Stimulated activated CD8-positive, alpha-beta memory T cell treated with anti-CD3 and anti-CD28 coated beads, Interleukin-15, amount 100 ng/mL, for 1 hour (primary cell): ENCODE measurements at places on chromosomes 5 and 9.

DNA sequence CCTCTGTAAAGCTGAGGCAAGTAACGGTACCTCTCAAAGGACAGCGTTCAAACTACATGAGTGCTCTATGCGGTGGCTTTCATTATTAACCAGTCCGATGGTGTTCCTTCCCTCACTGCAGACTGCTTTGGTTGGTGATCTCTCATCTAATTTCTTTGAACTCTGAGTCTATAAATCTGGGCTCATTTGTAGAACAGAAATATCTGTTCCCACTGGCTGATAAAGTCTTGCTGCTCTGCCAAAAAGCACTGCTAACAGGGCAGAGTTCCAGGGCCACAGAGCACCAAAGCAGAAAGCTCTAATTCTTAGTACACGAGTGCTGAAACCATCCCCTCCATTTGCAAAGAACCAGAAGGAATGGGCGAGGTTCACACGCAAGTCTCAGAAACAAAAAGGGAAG is 81.9 kb downstream of the MED27 start:
- DNase-seq, result no peak

- no peak for DNase-seq
Observed at GRCh38 chr5:98982880-98983279, 54.1 kb upstream of the CHD1 start.

- no peak for DNase-seq
Observed at GRCh38 chr5:40871177-40871576, 30.0 kb downstream of the CARD6 start.

DNA sequence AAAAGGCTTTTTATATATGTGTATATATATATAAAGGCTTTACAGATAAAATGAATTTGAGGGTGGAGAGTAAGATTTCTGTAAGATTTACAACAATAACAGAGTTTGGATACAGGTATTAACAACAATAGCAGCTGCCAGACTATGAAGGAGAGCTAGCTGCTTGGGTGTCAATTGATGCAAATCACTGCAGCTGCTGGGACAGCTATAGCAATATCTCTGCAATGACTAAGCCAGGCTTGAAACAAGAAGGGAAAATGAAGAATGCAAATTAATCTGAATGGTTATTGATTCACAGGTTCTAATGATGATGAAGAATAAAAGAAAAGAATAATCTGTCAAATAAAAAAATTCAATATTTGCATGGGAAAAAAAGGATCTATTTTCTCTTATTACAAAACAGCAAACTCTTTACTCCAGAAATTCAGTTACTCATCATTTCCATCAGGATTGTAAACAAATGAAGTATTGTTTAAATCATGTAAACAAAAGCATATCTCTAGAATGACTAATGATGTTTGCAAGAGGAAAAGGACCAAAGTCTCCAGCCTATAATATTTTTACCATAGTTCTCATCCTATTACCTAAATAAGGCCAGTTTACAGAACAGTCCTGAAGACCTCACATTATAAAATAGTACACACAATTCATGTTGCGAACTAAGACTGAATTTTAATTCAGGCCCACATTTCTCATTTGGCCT is 219.0 kb downstream of the HTR1A start:
- DNase-seq, result no peak

DNA sequence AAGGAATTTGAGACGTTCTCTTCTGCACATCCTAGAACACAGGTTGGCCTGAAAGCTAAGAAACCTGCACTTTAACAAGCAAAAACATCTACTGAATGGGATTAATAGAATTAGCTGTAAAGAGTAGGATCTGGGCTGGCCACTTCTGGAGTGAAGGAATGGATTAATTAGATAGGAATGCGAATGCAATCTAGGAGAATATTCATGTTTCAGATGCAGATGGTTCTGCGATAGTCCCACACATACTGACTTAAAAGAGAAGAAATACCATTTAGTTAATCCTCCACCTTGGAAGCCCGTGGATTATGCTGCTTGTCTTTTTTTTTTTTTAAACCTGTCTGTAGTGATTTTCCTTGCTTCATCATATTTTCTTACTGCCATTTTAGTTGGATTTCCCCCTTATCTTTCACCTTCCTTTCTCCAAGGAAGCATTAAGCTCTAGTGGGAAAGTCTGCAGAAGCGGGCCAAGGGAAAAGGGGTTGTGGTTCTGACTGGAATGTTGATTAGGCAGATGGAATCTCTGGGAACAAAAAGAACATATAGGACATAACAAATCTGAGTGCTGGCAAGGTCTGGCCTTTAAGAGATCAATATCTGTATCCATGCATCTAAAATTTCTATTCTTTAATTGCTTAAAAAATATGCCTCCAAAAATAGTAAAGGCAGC is 152.4 kb downstream of the ALDH1A1 start:
- DNase-seq, result no peak

GRCh38 chr9:120187758-120188157 is 392.2 kb downstream of the CDK5RAP2 start:
- DNase-seq, result no peak

DNA sequence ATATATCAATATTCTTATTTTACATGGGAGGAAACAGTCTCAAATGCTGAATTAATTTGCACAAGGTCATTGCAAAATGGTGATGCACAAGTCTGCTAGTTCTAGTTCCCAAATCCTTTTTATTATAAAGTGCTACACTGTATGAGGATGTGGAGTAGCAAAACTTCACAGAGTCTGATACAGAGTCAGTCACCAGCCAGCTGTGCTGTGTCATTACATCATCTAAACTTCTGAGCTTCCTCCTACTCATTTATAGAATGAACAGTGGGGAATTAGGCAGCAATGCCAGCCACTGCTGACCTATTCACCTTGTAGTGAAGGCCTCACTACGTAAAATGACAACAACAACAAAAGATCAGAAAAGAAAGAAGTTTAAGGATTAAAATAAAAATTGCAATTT is 357.8 kb downstream of the TMEM167A start:
- DNase-seq, result no peak

GRCh38 chr9:72144756-72145492 is 4.3 kb upstream of the GDA start:
- no peak for DNase-seq

GRCh38 chr9:134944351-134944802 is 26.7 kb upstream of the FCN1 start:
- no peak for DNase-seq

- DNase-seq, result no peak
Observed at GRCh38 chr5:42851481-42851880, 39.8 kb upstream of the SELENOP start.

DNA sequence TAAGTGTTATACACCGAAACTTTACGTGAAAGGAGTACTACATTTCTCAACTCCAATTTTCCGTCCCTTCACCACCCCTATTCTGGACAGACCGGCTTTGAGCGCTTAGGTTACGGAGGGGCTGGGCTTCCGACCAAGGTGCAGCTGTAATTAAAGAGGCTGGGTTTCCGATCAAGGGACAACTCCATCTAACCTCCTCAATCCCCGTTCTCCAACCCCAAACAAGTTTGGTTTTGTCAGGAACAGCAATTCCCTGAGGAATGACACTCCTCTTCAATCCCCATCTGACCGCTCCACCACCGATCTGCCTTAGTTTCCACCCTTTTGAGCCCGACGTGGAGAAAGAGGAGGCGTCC is 577 bp downstream of the TUT7 start:
- DNase-seq, result no peak

DNA sequence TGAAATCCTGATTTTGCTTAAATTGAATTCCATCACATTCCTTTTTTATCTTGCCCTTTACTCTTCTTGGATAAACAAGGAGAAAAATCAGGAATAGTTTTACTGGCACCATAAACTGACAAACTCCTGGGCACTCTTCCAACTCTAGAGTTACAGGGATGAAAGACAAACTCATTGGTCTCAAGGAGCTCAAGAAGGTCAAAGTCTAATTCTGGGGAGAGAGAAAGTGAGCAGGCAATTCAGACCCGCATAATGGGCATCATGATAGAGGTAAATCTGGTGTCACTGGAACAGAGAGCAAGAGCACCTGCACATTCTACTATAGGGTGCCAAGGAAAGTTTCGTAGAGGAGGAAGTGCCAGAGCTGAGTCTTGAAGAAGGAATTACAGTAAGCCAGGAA is 64.8 kb downstream of the GRIN3A start:
- no peak for DNase-seq

- DNase-seq, result no peak
Observed at GRCh38 chr9:35464141-35465025, 25.5 kb upstream of the RUSC2 start.

GRCh38 chr9:113525205-113525604 is 61.7 kb downstream of the RGS3 start:
- no peak for DNase-seq

- DNase-seq, result peak; percentile 74
Observed at GRCh38 chr9:37913480-37914153, 9.7 kb upstream of the SLC25A51 start.

GRCh38 chr5:145983446-145983845 is 47.1 kb downstream of the SH3RF2 start:
- DNase-seq, result no peak

- DNase-seq, result no peak
Observed at GRCh38 chr9:136975644-136976043, 1.7 kb upstream of the PTGDS start.

GRCh38 chr9:27142299-27142930 is 33.4 kb downstream of the TEK start:
- no peak for DNase-seq

GRCh38 chr9:135155396-135155795 is 67.9 kb downstream of the OLFM1 start:
- DNase-seq, result no peak

DNA sequence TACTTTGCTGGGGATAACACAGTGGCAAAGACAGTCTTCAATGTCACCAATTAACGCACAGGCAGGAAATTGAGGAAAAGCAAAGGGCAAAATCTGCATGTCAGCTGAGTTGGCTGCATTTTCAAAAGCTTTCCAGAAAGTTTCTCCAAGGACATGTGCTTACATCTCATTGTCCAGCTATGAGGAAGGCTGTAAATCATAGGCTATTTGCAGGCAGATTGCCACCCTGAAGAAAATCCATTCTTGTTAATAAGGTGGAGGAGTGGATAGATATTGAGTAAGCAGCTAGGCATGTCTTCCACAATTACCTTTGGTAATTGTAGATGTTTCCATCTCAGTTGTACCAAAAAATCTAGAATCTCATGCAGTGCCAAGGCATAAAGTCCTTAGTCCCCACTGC is 278.0 kb upstream of the NUDT12 start:
- DNase-seq, result no peak

DNA sequence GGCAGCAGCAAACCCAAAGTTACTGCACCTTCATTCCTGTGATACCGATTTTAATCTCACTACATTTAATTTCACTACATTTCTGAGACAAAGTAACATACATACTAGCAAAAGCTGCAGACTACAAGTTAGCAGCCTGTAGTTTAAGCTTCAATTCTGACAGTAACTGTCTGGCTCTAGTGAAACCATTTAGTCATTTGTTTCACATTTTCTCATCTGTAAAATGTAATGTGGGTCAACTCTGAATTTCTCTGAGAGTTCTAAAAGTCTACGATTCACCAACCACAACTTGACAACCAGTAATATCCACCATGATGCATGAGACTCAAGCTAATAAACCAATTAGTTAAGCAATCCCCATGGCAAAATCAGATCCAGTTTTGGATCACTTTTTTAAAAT is 408.9 kb downstream of the PDE4D start:
- DNase-seq, result no peak

GRCh38 chr9:86997156-86997555 is 49.9 kb upstream of the GAS1 start:
- no peak for DNase-seq

DNA sequence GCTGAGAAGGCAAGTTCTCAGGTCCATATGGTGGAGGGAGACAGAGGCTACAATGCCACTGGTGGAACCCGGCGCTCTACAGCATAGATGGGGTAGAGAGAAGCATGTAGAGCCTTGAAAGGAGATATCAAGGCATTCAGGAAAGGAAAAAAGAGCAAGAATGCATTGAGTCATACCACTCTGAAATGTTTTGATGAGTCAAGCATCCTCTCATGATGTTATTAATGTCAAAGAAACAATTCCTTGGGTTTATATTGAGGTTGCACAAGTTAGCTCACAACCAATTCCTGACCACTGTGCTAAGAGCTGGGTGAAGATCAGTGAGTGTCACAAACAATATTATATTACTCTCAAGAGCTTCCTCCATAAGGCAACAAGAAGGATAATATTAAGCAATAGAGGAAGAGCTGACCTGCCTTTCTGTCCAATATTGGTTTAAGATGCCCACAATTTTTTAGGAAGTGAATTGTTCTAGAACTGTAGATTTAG is 178.0 kb downstream of the RFK start:
- no peak for DNase-seq

DNA sequence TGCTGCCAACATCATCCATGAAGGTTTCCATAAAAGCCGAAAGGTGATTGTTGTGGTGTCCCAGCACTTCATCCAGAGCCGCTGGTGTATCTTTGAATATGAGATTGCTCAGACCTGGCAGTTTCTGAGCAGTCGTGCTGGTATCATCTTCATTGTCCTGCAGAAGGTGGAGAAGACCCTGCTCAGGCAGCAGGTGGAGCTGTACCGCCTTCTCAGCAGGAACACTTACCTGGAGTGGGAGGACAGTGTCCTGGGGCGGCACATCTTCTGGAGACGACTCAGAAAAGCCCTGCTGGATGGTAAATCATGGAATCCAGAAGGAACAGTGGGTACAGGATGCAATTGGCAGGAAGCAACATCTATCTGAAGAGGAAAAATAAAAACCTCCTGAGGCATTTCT is 10.1 kb downstream of the TLR4 start:
- no peak for DNase-seq

GRCh38 chr9:38380872-38381534 is 11.5 kb upstream of the ALDH1B1 start:
- no peak for DNase-seq

- DNase-seq, result no peak
Observed at GRCh38 chr9:75623462-75623861, 267.0 kb upstream of the PCSK5 start.

DNA sequence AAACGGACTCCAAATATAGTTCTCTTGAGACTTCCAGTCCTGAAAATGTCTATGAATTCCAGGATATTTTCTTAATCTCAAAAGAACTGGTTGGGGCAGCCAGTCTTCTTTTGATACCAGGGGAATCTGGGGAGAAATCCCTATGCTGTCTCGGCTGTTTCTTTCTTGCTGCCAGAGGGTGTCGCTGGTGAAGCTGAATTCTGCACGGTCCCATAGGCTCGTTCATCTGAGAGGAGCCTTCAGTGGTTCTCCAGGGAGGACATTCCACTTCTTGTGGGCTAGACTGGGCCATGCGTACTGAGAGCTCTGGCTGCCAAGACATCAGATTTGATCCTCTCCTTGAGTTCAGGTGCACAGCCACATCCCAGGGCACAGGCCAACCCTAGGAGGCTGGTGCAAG is 155.0 kb upstream of the CLINT1 start:
- no peak for DNase-seq
